Activated B cell treated with CpG ODN at 0.5 μM for 24 hours (primary cell): ENCODE measurements at places on chromosomes 5 and 9. TPM values are rescaled to one million over a fixed set of nuclear protein-coding genes. Genes with fewer than 3 reads are reported as not detected.

DNA sequence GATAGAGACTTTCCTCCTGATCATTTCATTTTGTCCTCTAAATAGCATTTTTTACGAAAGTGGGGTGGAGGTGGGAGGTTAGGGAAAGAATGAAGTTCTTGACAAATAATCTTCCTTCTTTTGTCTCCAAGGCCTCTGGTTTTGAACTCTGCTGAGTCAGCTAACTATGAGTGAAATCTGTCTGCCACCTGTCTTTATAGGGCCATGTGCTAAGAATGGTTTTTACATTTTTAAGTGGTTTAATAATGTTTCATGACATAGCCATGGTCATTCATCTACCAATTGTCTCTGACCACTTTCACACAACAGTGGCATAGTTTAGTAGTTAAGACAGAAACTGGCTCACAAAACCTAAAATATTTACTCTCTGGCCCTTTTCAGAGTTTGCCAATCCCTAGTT lies 7.6 kb downstream of the MAN2A1 start:
- H3K4me3 ChIP-seq = no peak overlapping the region
- peaks cover 98% of the 10 kb centered on the region for H3K4me1 ChIP-seq
- no peaks in the 10 kb centered on the region for H3K27me3 ChIP-seq
- peak overlapping the region; percentile 92 for H3K27ac ChIP-seq
- H3K36me3 ChIP-seq = peaks cover 11% of the 10 kb centered on the region

DNA sequence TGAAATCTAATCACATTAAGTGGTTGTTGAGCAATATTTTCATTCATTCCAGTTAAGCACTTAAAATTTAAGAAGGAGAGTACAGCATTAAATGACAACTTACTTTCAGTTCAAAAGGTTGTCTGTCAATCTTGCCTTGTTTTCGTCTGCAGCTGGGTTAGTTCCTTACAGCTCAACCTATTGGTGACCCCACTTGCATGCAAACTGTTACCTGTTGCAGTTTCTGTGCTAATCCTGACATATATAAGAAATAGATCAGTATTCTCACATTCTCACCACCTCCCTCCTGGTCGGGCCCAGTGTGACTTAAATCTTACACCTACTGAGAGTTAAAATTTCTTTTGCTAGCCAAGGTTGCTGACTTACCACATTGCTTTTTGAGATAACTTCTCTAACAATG lies 191.8 kb upstream of the SMC2 start:
- no peak overlapping the region for H3K27ac ChIP-seq
- no peak for DNase-seq
- no peak overlapping the region for H3K4me3 ChIP-seq
- H3K4me1 ChIP-seq = no peaks in the 10 kb centered on the region
- H3K27me3 ChIP-seq = no peaks in the 10 kb centered on the region
- no peaks in the 10 kb centered on the region for H3K36me3 ChIP-seq

GRCh38 chr9:101403516-101404285 lies 5.0 kb downstream of the ZNF189 start:
- H3K4me3 ChIP-seq = no peak overlapping the region
- peaks cover 90% of the 10 kb centered on the region for H3K36me3 ChIP-seq
- no peak for DNase-seq

DNA sequence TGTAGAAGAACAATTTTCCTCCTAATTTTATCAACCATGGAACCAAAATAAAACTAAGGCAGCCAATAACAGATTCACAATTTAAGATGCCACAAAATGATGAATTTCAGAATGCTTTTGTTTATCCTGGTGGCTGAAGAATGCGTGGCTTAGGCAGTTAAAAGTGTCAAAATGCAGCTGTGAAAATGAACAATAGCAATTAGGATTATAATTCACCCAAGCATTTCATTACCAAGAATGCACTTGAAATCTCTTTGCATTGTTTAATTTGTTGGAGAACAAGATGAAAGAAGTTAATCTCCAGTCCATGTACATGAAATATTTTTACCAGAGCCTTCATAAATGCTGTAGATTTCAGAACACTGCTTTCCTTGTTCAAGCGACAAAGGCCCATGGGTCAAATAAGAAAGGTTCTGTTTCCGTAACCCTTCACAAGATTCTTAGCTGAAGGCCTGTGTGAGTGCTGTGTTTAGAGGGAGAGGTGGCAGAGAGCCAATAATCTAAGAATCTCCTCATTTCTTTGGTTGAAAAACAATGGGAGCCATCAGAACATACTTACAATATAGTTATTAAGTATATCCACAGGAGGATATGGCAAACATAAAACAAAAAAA lies 39.3 kb downstream of the CLINT1 start:
- H3K4me3 ChIP-seq = no peak overlapping the region
- peaks cover 22% of the 10 kb centered on the region for H3K4me1 ChIP-seq
- peak overlapping the region; percentile 9 for H3K27ac ChIP-seq
- DNase-seq = no peak
- H3K27me3 ChIP-seq = no peaks in the 10 kb centered on the region

GRCh38 chr9:128254855-128255759 lies 20.7 kb downstream of the GOLGA2 start:
- H3K27me3 ChIP-seq = peaks cover 2% of the 10 kb centered on the region
- peak; percentile 53 for DNase-seq
- no peak overlapping the region for H3K27ac ChIP-seq
- peaks cover 20% of the 10 kb centered on the region for H3K4me1 ChIP-seq

Gene CXCL14
- not detected in 2 replicates for total RNA-seq

Gene FCHO2
- total RNA-seq = 3.2 and 5.3 TPM in 2 replicates

Gene PFN3
- not detected in 2 replicates for total RNA-seq
